ENCODE measurements at places on chromosomes 2 and 18. TPM values are rescaled to one million over a fixed set of nuclear protein-coding genes. Genes with fewer than 3 reads are reported as not detected.

GRCh38 chr2:120132190-120132589, 91.0 kb downstream of the TMEM185B start:
- DNase-seq = no peak

GRCh38 chr2:47064106-47064505, 91.0 kb downstream of the STPG4 start:
- no peak for DNase-seq

- DNase-seq = no peak
These were observed 481.9 kb downstream of the METTL4 start for GRCh38 chr18:2089396-2089795.

DNA sequence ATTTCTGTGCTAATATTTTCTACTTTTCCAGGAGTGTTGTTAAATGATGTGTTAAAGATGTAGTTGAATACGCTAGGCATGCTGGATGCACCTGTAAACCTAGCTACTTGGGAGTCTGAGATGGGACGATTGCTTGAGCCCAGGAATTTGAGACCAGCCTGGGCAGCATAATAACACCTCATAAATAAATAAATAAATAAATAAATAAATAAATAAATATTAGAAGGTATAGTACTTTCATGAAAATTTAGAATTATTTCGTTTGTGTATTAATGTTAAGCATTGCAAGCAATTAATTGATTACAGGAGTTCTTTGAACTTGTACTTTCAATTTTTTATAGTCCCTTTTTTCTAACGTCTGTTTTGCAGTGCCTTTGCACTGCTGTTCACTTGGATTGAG, 137.2 kb downstream of the ATP9B start:
- DNase-seq = no peak

The ABCG8 gene
- not detected for total RNA-seq

The BOLL gene
- total RNA-seq = not detected

DNA sequence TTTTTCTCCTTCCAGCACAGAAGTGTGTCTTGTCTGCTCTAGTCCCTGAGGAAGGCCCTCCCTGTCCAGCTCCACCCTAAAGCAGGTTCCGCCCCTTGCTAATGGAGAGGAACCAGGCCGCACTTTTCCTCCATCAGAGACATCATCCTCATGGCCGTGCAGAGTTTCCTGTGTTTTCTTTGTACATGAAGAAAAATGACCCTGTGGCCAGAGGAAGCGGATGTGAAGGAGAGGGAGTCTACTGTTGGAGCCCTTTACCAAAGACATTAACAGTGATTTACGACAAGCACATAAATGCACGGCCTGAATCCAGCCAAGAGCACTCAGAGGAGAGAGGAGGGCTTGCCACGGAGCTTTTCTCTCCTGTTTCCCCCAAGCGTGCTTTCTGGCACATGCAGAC, 109.5 kb downstream of the RNF144A start:
- no peak for DNase-seq

DNA sequence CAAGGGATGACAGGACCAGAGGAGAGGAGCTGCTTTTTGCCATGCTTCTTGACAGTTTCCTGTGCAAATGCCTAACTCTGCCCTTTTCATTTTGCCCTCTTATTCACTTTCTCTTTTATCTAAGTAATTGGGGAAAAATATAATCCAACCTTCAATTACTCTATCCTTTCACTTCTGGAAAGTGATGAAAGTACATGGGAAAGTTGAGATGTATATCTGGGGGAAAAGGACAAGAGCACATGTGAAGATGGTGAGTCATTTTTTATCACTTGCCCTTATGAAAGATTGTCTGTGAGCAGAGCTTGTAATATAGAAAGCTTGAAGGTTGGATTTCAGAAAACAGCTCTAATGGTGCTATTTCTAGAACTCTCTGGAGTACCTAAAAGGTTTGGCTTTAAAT, 1070.7 kb downstream of the CNTNAP5 start:
- DNase-seq = no peak

GRCh38 chr2:18066066-18066465, 187.6 kb downstream of the KCNS3 start:
- DNase-seq = no peak

- no peak for DNase-seq
These were observed 48.0 kb downstream of the CDC42EP3 start for GRCh38 chr2:37623406-37623805.

DNA sequence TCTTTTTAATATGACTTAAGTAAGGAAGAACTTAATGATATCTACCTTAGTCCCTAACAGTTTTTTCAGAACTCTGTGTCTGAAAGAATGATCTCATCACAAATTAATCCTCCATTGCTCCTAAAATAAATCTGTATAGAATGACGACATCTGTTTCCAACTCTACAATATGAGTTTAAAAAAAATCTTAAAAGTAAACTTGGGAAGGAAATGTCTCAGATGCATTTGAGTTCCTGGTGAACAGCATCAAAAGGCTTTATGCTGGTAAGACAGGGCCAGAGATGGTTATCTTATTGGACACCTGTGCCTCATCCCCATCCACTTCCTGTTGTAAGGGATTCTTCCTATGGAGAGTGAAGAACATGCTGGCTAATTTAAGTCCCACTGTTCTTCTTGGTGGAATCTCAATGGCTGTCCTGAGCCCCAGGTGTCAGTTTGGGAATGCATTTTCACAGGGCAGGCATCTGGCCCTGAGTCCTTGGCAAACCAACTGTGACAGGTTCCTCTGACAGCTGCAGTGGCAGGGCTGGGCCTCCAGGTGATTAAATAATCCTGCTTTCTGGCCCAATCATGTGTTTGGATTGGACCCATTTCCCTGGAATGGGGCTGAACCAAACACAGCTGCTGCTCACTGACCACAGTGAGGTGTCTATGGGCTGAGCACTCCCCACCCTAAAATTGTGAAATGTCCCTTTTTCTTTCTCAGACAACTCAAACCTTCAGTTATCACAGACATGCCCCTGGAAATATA, 12.9 kb upstream of the NCKAP5 start:
- no peak for DNase-seq

The B3GNT7 gene
- 2.4 TPM for total RNA-seq

DNA sequence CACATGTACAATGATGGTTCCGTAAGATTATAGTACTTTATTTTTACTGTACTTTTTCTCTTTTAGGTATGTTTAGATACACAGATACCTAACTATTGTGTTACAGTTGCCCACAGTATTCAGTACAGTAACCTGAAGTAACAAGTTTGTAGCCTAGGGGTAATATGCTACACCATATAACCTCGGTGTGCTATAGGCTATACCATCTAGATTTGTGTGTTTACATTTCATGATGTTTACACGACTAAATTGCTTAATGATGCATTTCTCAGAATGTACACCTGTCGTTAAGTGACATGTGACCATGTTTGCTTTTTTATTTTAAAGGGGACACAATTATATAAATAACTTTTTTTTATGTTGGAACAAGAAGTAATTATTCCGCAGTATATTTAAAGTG, 34.5 kb downstream of the PIK3C3 start:
- no peak for DNase-seq

DNA sequence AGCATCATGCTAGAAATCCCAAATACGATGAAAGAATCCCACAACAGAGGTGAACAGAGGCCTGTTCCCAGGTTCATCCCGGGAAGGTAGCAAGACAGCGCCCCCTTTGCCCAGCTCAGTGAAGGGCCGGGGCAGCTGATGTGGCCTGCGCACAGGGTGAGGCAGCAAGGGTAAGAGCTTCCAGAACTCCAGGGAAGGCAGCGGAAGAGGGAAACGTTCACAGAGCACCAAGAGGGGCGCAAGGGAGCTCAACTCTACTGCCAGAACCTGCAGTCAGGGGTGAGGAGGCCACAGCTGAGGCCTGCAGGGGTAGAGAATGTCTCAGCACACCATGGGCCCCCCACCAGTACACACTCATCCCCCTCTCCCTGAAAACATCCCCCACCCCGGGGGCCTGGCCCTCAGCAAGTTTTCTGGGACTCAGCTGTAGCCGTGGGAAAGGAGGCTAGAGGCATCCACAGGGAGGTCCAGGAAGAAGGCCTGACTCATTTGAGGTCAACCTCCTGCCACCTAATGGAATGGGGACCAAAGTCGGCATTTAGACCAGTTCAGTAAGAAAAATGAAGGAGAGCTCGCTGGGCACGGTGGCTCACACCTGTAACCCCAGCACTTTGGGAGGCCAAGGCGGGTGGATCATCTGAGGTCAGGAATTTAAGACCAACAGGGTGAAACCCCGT, 95.6 kb upstream of the ASAP2 start:
- DNase-seq = no peak

GRCh38 chr2:179724403-179724802, 137.0 kb downstream of the ZNF385B start:
- no peak for DNase-seq

The C2orf49 gene
- 22.7 TPM for total RNA-seq

Data from left ventricle myocardium inferior (tissue), 1 donor.